Activated T-helper 2 cell treated with anti-CD3 and anti-CD28 coated beads, Interferon-gamma antibody, Interleukin-2, Interleukin-4, amounts not matched to agents 10 μg/mL and 5 μg/mL and 100 μg/mL, durations not matched to agents 14 hours and 24 hours and 36 hours (primary cell): ENCODE measurements at places on chromosomes 2 and 18.

DNA sequence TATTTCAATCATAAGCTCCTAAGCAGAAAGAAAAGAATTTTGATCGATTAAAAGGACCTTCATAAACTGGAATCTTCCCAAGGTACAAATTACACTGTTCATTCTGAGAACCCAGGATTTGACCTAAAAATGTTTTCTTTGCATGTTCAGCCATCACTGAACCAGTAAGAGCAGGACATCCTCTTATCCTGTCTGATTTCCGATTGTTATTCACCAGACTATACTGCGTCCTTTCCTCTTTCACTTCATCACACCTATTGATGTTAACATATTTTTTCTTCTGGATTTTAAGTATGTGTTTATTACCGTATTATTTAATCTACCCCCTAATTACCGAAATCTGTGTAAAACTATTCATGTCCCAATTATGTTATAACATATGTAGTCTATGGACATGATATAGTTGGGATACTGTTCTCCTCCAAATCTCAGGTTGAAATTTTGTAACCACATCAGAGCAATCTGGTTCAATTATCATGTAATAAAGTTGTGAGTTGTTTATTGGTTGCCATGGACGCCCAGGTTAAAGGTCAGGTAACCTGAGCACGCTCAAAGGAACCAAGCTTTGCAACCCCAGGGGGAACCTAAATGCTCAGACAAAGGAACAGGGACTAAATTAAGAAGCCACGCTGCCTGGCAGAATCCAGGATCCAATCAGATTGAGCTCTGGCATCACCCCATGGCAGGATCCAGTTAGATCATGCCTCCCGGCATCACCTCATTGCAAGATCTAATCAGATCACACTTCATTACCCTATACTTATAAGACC, 11.6 kb upstream of the TBC1D8 start:
- H3K36me3 ChIP-seq: peaks cover 2% of the 10 kb centered on the region
- H3K27ac ChIP-seq: no peak overlapping the region
- H3K4me1 ChIP-seq: no peaks in the 10 kb centered on the region
- no peak for DNase-seq

- H3K36me3 ChIP-seq: peaks cover 16% of the 10 kb centered on the region
- peaks cover 87% of the 10 kb centered on the region for H3K4me1 ChIP-seq
- no peak for DNase-seq
- H3K4me3 ChIP-seq: no peak overlapping the region
- peak overlapping the region; percentile 66 for H3K27ac ChIP-seq
Measured at GRCh38 chr2:54577944-54578647, 122.0 kb downstream of the SPTBN1 start.

GRCh38 chr18:62198259-62198658, 11.2 kb downstream of the RELCH start:
- H3K27ac ChIP-seq: no peak overlapping the region
- H3K4me1 ChIP-seq: peaks cover 34% of the 10 kb centered on the region
- peaks cover 22% of the 10 kb centered on the region for H3K36me3 ChIP-seq
- H3K27me3 ChIP-seq: no peaks in the 10 kb centered on the region

DNA sequence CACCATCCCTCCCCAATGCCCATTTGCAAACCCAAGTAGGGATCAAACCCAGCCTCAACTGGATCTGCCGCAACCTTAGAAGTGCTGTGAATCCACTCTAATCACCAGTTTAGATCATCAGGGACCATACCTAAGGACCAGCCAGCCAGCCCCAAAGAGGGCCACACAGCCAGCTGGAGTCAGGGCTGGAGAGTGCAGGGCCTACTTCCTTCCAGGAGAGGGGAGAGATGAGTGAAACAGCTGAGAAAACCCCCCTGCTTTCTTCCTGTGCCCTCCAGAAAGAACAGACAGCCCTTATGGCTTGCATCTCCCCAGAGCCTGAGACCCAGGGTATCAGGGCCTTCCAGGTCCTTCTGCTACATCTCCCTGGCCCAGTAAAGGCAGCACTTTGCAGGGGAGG, 25.8 kb downstream of the YPEL5 start:
- no peak for DNase-seq
- H3K27me3 ChIP-seq: peaks cover 2% of the 10 kb centered on the region
- H3K27ac ChIP-seq: no peak overlapping the region

DNA sequence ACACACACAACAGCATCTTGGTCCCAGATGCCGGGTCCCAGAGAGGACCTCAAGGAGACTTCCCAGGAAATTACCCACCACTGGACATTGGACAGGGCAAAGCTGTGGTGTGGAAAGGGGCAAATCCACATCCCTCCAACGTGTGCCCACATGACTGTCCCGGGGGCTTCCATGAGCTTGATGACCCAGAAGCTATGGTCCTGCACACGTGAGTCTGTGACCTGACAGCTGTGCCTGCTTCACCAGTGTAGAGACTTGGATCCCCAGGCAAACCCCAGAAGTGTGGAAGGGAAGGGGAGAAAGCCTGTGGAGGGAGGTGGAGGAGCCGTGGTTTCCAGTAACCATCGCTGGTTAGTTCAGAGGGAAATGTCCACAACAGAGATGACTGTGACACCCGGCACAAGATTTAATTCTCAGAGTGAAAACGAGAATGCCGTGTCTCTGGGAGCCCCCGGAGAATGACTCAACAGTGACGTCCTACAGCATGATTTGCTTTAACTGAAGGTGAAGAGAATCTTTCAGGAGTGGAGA, 19.1 kb upstream of the GPR55 start:
- H3K27me3 ChIP-seq: peaks cover 22% of the 10 kb centered on the region
- no peaks in the 10 kb centered on the region for H3K36me3 ChIP-seq
- peak overlapping the region; percentile 24 for H3K4me3 ChIP-seq
- H3K4me1 ChIP-seq: peaks cover 14% of the 10 kb centered on the region
- no peak for DNase-seq

- peaks cover 39% of the 10 kb centered on the region for H3K36me3 ChIP-seq
- H3K4me1 ChIP-seq: no peaks in the 10 kb centered on the region
- no peaks in the 10 kb centered on the region for H3K27me3 ChIP-seq
- DNase-seq: no peak
- no peak overlapping the region for H3K27ac ChIP-seq
Measured at GRCh38 chr2:237092506-237092905, 6.8 kb downstream of the COPS8 start.
